ENCODE measurements at places on chromosomes 7 and 10.

GRCh38 chr7:82740246-82740848 lies 296.8 kb upstream of the CACNA2D1 start:
- DNase-seq: peak; percentile 1

DNA sequence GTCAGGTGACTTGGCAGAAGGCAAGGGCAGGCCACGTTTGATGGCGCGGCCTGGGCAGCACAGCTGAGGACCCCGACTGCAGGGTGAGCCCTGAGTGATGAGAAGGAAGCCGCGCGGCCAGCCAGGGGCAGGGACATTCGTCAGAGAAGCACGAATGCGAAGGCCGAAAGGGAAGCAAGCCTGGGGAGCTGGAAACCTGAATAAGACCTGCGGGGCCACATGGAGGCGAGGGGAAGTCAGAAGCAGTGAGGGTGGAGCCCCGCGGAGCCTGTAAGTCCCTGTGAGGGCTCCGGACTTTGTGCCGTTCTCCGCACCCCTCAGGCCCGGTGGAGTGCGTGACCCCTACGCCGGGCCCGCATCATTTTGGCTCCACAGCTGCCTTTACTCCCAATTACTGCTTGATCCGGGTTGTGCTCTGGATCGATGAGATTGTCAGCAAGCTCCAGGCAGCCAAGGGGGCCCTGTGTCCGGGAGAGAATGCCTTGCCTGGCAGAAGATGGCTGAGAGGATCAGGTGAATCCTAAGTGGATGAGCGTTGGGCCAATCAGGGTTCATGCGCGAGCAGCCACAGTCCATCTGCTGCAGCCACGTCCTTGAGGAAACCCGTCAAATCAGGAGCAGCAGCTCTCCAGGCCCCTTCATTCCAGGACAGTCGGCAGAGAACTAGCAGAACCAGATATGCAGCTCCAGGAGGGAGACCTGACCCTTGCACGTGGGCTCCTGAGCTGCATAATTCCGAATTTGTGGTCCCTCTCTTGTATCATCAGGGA lies 293.3 kb upstream of the SHH start:
- DNase-seq: no peak

GRCh38 chr10:15262036-15262713 lies 93.7 kb upstream of the NMT2 start:
- DNase-seq: peak; percentile 29

DNA sequence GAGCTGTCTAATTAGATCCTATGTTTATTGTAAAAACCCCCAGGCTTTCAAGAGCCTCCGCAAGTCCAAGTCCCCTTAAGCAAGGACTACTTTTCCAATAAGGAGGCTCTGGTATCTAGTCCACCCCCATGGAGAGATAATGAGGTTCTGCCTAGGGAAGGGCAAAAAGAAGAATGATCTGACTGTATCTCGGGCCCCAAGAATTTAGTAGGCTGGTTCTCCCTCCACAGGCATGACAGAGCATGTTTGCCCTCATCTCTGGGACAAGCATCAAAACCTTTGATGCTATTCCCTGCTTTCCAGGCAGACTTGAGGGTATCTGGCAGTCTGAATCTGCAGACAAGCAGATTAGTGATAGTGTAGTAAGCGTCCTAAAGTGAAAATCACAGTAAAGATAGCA lies 19.0 kb downstream of the ABCB1 start:
- DNase-seq: no peak

DNA sequence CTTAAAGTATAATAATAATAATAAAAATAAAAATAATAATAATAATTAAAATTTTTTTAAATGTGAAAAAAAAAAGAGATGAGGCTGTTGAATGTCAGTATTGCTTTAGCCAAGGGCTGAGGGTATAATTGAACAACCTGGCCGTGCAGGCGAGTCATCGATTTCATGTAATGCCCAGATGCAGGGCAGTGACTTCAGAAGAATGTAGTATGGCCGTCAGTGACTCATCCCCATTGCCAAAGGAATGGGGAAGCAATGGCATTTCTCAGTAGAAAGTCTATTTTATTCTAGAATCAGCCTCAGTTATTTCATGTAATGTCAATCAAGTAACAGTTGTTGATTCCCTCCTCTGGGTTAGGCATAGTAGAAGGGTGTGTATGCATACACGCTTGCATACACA lies 516.4 kb downstream of the GLRX3 start:
- DNase-seq: no peak

- DNase-seq: no peak
Measured at GRCh38 chr10:97659589-97659988, 19.1 kb downstream of the PI4K2A start.

DNA sequence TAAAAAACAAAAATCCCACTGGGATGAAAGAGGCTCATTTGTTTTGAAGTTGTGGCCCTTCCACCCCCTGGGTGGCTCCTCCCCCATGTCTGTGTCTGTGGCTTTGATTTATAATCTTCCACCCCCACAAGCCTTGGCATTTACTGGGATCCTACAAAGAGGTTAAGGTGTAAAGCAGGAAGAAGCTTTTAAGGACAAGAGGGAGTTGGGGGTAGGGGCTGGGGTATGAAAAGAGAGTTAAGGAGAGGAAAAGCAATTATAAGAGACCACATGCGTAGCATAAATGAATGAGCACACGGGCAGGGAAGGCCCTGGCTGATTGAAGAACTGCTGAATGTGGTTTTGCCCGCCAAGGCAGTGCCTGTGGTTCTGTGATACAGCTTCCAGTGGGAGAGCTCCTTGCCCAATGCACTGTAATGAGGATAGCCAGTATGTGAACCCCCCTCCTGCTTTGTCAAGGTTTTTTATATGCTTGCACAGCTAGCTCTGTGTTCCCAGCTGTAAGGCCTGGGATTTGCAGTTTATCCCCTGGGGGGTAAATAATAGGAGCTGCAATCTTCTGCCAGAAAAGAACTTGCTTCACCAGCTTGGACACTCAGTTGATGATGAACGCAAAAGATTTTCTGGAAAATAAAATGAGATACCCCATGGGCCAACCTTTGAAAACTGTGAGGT lies 34.7 kb upstream of the KMT2E start:
- no peak for DNase-seq

Measured in HuH-7.5 (cell line).